ENCODE measurements at places on chromosomes 12 and 14. TPM values are rescaled to one million over a fixed set of nuclear protein-coding genes. Genes with fewer than 3 reads are reported as not detected.

The TDRD9 gene
- total RNA-seq, result 2.5 TPM

The C14orf180 gene
- 55.0 TPM for total RNA-seq

The TAS2R10 gene
- 0.32 TPM for total RNA-seq

The FGF6 gene
- total RNA-seq, result not detected

The TAS2R20 gene
- 0.45 TPM for total RNA-seq

The FGF23 gene
- not detected for total RNA-seq

DNA sequence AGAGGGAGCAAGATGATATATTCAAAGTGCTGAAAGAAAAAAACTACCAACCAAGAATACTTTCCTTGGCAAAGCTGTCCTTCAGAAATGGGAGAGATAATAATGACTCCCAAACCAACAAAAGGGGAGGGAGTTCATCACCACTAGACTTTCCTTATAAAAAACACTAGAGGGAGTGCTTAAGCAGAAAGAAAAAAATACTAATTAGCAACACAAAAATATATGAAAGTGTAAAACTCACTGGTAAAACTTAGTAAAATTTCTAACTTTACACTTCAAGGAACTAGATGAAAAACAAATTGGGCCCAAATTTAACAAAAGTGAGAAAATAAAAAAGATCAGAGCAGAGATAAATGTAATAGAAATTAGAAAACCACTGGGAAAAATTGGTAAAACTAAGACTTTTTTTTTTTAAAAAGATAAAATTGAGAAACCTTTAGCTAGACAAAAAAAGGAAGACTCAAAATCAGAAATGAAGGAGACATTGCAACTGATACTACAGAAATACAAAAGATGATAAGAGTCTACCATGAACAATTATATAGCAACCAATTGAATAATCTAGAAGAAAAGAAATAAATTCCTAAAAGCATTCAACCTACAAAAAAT lies 60.4 kb upstream of the FAR2 start:
- no peaks in the 10 kb centered on the region for H3K4me1 ChIP-seq
- H3K27ac ChIP-seq, result no peak overlapping the region
- H3K27me3 ChIP-seq, result no peaks in the 10 kb centered on the region
- no peak overlapping the region for H3K4me3 ChIP-seq
- H3K36me3 ChIP-seq, result no peaks in the 10 kb centered on the region

- H3K27ac ChIP-seq, result no peak overlapping the region
- DNase-seq, result no peak
- peaks cover 3% of the 10 kb centered on the region for H3K36me3 ChIP-seq
- H3K27me3 ChIP-seq, result no peaks in the 10 kb centered on the region
- no peak overlapping the region for H3K4me3 ChIP-seq
Observed at GRCh38 chr12:56155256-56155845, 2.8 kb upstream of the MYL6 start.

GRCh38 chr12:13433768-13434167 lies 237.2 kb downstream of the EMP1 start:
- H3K4me3 ChIP-seq, result no peak overlapping the region
- H3K36me3 ChIP-seq, result no peaks in the 10 kb centered on the region
- no peaks in the 10 kb centered on the region for H3K4me1 ChIP-seq
- peaks cover 25% of the 10 kb centered on the region for H3K27me3 ChIP-seq
- H3K27ac ChIP-seq, result no peak overlapping the region
- DNase-seq, result no peak

DNA sequence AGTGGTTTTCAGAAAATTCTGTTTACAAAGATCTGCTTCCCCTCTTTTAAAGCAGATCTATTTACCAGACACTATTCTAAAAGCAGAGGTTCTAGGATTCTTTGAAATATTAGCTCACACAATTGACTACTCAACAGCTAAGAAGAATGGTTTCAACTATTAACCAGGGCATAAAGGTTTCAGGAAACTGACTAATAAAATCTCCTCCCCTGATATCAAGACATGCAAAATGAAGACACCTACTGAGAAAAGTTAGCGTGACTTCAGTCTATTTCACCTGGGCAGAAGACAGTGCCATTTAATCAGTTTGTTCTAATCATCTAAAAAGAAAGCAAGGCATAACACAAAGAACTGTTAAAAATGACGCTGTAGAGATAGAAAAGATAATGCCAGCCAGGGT lies 22.2 kb downstream of the DAD1 start:
- no peaks in the 10 kb centered on the region for H3K27me3 ChIP-seq
- no peaks in the 10 kb centered on the region for H3K36me3 ChIP-seq
- peaks cover 22% of the 10 kb centered on the region for H3K4me1 ChIP-seq
- H3K4me3 ChIP-seq, result no peak overlapping the region
- no peak for DNase-seq

GRCh38 chr14:89681086-89682018 lies 264.3 kb upstream of the FOXN3 start:
- DNase-seq, result no peak
- H3K4me3 ChIP-seq, result no peak overlapping the region
- H3K27me3 ChIP-seq, result no peaks in the 10 kb centered on the region
- no peaks in the 10 kb centered on the region for H3K36me3 ChIP-seq
- H3K4me1 ChIP-seq, result no peaks in the 10 kb centered on the region

DNA sequence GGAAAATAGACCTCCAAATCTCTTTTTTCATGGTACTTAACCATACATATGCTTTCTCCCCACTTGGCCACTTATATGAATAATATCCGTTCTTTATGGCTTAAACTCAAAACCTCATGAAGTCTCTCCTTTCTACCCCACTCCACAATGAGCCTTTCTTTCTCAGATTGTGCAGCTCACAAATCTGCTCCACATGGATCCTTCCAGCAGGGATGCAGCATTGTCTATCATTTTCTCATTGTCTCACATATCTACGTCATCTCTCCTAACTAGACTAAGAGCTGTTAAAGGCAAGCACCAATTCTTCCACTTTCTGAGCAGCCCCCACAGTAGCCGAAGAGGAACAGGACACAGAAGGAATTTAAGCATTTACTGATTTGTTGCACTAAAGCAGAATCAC lies 106.4 kb downstream of the HECTD4 start:
- H3K36me3 ChIP-seq, result peaks cover 20% of the 10 kb centered on the region
- H3K27me3 ChIP-seq, result no peaks in the 10 kb centered on the region
- no peak for DNase-seq

DNA sequence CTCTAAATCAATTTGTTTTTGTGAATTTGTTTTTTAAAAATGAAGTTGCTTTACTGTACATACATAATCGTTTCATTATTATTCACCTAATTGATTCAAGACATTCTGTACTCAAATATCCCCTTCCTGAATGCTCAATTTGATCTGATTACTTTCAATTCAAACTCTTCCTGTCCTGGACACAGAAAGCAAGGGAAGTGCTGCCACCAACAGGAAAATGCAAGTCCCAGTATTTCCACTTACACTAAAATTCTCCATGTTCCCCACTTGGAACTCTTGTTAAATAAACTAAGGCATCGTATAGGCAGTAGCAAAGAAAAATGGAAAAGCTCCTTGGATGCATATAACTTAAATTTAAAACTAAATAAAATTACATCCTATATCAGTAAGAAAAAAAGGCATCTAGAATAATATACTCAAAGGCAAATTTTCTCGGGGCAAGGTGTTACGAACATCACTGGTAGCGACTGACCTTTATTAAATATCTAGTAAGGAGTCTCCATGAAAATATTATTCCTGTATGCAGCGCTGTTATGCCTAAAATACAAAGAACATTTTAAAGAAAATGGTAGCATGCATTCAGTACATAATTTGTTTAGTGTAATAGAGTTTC lies 72.0 kb upstream of the DBX2 start:
- H3K27ac ChIP-seq, result no peak overlapping the region
- no peak overlapping the region for H3K4me3 ChIP-seq
- no peaks in the 10 kb centered on the region for H3K27me3 ChIP-seq
- no peak for DNase-seq

GRCh38 chr14:76786601-76787000 lies 25.3 kb downstream of the VASH1 start:
- H3K27me3 ChIP-seq, result no peaks in the 10 kb centered on the region
- no peak for DNase-seq
- H3K4me3 ChIP-seq, result no peak overlapping the region
- H3K4me1 ChIP-seq, result peaks cover 48% of the 10 kb centered on the region
- no peaks in the 10 kb centered on the region for H3K36me3 ChIP-seq
- H3K27ac ChIP-seq, result no peak overlapping the region

GRCh38 chr14:52992236-52992870 lies 41.5 kb upstream of the FERMT2 start:
- H3K4me3 ChIP-seq, result no peak overlapping the region
- DNase-seq, result no peak
- no peaks in the 10 kb centered on the region for H3K27me3 ChIP-seq

DNA sequence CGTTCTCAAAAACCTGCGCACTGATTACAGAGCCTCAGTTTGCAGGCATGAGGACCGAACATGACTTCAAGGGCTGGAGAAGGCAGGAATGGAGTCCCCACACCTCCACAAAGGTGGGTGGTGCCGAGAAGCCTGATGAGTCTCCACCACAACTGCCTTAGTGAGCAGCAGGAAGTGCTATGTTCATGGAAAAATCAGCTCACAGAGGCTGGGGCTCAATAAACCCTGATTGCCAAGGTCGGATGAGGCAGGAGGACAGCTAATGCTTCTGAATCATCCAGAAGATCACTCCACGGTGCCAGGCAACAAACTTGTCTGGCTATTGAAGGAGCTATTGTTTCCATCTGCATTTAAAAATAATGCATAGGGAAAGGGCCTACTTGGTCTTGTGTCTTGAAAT lies 31.1 kb downstream of the APPL2 start:
- H3K4me1 ChIP-seq, result peaks cover 3% of the 10 kb centered on the region
- H3K27me3 ChIP-seq, result no peaks in the 10 kb centered on the region
- no peak overlapping the region for H3K4me3 ChIP-seq
- DNase-seq, result no peak

DNA sequence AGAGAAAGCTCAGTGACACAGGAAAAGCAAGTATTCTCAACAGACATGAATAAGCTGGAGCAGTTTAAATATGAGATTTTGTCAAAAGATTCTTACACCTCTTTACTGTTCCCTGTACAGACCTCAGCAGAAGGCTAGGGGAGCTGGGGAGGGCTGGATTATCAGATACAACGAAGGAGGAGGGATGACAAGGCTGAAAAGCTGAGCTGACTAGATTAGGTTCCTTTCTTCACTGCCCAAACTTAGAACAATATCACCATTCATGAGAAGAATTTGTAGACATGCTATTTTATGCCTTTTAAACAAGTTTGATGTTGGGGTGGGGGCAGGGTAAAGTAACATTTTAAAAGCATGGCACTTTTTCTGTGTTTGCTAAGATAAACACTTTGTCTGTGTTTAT lies 611.1 kb downstream of the AACS start:
- no peak overlapping the region for H3K27ac ChIP-seq
- H3K36me3 ChIP-seq, result no peaks in the 10 kb centered on the region
- H3K4me3 ChIP-seq, result no peak overlapping the region
- H3K27me3 ChIP-seq, result no peaks in the 10 kb centered on the region

GRCh38 chr12:106062693-106063092 lies 76.1 kb downstream of the NUAK1 start:
- DNase-seq, result no peak
- no peaks in the 10 kb centered on the region for H3K27me3 ChIP-seq
- no peak overlapping the region for H3K4me3 ChIP-seq

- H3K4me3 ChIP-seq, result no peak overlapping the region
- peaks cover 47% of the 10 kb centered on the region for H3K4me1 ChIP-seq
- H3K27ac ChIP-seq, result no peak overlapping the region
- no peaks in the 10 kb centered on the region for H3K27me3 ChIP-seq
- no peaks in the 10 kb centered on the region for H3K36me3 ChIP-seq
- DNase-seq, result no peak
Observed at GRCh38 chr14:75046899-75047298, 4.4 kb downstream of the MLH3 start.

Data from heart right ventricle (tissue), 16 donors.